ENCODE measurements at places on chromosomes 16 and 17. TPM values are rescaled to one million over a fixed set of nuclear protein-coding genes. Genes with fewer than 3 reads are reported as not detected.

DNA sequence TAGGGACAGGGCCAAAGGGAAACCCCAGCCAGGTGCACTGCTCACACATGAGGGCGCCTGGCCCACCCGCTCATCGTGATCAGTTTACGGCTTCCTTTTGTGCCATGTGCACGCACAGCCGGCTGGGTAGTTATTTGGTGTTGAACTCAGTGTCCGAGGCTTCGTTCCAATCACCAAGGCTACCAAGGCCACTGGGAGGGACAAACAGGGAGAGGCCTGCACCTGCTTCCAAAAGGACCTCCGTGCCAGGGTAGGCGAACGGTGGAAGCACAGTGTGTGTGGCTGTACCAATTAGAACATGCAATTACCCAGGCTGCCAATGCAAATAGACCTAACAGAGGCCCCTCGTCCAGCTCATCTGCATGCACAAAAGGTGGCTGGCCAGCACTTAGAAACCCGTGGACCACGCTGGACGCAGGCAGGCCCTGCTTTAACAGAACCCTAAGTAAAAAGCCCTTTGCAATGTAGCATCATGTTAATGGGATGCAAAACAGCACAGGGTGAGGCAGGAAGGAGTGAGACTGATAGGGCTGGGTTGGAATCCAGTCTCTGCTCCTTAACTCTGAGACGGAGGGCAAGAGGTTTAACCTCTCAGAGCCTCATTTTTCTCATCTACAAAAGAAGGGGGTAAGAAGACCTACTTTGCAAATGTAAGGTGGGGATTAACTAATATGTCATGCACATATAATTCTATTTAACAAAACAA lies 204.0 kb downstream of the XYLT1 start:
- DNase-seq: no peak

- DNase-seq: no peak
These were observed 38.0 kb downstream of the RFFL start for GRCh38 chr17:35025541-35025940.

Gene FZD2
- 15.3 TPM for polyA plus RNA-seq

DNA sequence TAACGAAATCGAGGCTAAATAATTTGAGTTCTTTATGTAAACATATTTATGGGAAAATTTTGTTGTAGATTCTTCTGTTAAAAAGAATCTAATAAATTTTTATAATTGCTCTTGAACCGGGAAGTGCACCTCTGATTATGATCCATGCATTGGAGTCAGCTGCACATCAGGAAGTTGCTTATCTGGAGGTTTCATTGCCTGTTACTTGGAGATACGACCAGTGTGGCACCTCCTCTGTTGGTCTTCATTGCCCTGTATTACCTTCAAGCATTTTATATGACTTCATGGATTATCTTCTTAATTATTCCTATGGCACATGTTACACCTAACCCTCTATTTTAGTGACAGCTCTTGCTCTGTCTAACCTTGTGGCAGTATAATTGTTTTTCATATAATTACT lies 312.6 kb upstream of the TBX2 start:
- DNase-seq: no peak

Gene RRAD
- polyA plus RNA-seq: 15.8 TPM

Gene RDM1
- polyA plus RNA-seq: 0.56 TPM

Gene AANAT
- 0.41 TPM for polyA plus RNA-seq

Gene HES7
- polyA plus RNA-seq: not detected

- no peak for DNase-seq
These were observed 14.0 kb downstream of the GRIN2A start for GRCh38 chr16:10168258-10168657.

DNA sequence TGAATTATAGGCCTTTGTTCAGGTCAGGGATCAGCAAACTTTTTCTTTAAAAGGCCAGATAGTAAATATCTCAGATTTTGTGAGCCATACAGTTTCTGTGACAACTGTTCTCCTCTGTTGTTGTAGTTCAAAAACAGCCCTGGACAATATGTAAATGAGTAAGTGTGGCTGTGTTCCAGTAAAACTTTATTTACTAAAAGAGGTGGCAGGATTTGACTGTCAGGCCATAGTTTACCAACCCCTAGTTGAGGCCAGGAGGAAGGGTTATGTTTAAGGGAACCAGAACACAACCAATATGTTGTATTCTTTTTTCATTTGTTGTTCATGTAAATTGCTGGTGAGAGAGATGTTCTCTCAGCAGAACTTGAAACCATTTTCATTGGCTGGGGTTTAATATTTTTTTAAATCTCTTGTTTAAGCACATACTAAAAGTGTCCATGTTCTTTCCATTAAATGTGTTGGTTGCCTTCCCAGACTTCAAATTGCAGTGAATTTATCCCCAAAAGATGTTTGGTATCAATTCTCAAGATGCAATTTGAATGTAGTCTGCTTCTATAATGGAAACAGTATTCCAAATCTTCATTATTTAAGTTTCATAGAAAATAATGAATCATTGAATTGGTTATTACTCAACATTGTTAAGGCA lies 260.3 kb downstream of the FTO start:
- DNase-seq: peak; percentile 66

Gene CORO1A
- polyA plus RNA-seq: not detected

- peak; percentile 63 for DNase-seq
These were observed 24.5 kb upstream of the CIBAR2 start for GRCh38 chr16:85136702-85137322.

GRCh38 chr17:51487947-51488346 lies 227.6 kb downstream of the UTP18 start:
- no peak for DNase-seq

Gene CCL23
- polyA plus RNA-seq: not detected

DNA sequence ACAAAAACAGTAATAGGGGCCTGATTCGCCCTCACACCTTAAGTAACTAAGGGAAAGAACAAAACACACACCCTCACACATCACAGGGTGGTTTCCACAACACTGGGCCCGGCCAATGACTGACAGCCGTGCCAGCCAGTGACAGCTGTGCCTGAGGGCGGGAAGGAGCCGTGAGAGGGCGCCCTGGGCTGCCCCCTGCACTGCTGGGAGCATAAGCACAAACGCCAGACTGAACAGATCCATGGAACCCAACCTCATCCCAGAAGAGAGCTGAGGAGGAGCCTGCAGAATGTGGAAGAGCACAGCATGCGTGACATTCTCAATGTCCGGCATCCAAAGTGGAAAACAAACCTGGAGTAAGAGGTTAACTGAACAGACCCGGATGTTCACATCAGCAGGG lies 16.0 kb downstream of the CSNK1D start:
- no peak for DNase-seq

- DNase-seq: peak; percentile 59
These were observed at the start of gene RDM1 for GRCh38 chr17:35930211-35931065. Gene RDM1, minus strand, starts transcription at chr17:35930773. Its CDS starts 46 bp downstream, at chr17:35930727.

DNA sequence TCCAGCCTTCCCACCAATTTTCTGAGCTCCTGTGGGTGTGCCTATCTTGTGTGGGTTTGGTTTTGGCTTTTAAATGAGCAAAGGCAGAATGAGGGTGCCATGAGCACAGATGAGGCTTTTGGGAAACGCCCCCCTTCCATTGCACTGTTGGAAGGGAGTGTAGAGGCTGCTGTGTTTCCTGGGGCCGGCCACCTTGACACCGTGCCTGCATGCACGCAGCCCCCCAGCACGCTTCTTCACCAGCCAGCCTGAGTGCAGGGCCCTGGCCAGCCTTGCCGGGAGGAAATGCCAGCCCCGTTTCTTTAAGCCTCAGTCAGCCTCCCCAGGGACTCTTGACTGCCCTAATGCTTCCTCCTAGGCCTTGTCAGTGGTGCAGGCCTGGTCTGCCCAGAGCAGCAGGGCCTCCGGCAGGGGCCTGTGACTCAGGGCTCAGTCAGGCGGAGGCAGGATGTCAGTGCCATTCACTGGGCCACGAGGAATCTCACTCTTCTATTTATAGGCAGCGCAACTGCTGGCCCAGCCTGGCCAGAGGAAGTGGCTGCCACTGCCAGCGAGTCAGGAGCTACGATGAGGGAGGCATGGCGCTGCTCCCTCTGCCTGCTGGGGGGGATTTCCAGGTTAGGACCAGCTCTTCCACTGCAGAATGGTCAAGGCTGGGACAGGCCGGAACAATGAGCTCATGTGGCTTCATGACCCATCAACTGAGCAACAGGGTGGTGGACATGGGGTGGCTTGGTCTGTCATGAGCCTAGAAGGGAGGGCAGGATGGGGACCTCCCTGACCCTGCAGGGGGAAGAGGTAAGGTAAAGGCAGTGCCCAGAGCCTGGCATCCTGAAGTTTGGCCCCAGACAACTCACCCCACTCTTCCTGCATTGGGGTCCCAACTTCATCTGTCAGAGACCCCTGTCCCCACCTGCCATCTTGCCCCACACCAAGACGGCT lies 205.2 kb downstream of the RAB11FIP4 start:
- peak; percentile 39 for DNase-seq

Gene SHISA9
- 0.08 TPM for polyA plus RNA-seq

GRCh38 chr17:948284-948852 lies 31.2 kb downstream of the NXN start:
- peak; percentile 61 for DNase-seq

GRCh38 chr17:81171941-81172340 lies 5.9 kb upstream of the AATK start:
- DNase-seq: no peak

DNA sequence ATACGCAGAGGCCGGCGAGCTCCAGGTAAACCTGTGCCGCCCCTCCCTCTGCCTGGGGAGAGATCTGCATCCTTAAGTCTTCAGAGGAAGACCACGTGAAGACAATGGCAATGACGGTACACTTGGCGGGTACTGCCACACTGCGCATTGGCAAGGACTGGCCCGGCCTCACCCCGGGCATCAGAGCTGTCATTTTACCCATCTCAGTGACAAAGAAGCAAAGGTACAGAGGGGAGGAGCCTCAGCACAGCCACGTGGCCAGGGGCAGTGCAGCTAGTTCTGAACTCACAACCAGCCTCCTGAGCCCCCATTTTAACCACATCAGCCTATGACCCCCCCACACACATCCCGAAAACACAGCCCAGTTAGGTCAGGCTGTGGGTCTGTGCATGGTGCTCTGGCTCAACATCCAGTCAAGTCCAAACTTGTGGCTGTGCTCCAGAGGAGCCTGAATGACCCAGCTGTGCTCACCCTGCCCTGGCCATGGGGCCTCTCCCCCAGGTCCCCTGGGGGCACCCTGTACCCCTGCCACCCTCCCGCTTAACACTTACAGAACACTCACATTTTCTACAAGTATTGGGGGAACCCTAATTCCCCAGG lies 80.6 kb downstream of the C16orf95 start:
- DNase-seq: no peak
